ENCODE measurements at places on chromosomes 16 and 17. TPM values are rescaled to one million over a fixed set of nuclear protein-coding genes. Genes with fewer than 3 reads are reported as not detected.
A peak's percentile ranks its signal among the peaks of the same experiment; 100 is the strongest.

MYH8 gene
- not detected for total RNA-seq

RNF112 gene
- total RNA-seq, result 2.1 TPM

TMEM100 gene
- 164 TPM for total RNA-seq

WNT9B gene
- 1.2 TPM for total RNA-seq

NSRP1 gene
- total RNA-seq, result 17.7 TPM

DNA sequence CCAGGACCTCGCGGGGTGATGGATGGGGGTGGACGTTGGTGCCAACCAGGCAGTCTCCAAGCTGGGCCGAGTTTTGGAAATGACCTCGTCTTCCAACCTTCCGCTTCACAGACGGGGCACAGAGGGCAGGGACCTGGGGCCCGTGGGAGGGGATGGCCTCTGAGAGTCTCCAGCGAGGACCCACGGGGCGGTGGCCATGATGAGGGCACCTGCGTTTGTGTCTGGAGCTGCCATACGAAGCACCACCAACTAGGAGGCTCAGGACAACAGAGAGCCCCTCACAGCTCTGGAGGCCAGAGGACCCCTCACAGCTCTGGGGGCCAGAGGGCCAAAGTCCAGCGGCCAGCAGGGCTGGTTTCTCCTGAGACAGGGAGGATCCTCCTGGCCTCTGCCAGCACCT lies 26.5 kb downstream of the SOX8 start:
- H3K27me3 ChIP-seq, result peaks cover 84% of the 10 kb centered on the region
- H3K27ac ChIP-seq, result no peak overlapping the region

DNA sequence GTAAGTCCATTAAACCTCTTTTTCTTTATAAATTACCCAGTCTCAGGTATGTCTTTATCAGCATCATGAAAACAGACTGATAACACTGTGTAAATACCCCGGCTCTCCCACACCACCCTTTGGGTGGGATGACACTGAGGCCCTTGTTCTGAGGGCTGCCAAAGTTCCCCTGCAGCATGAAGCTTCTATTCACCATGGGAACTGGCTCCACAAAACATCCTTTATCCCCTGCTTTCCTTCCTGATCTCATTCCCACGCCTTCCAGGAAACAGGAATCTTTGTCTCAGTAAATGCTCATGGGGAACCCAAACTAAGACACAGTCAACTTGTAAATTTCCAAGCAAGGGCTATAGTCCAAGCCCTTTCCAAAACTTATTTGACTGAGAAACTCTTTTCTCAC lies 88.4 kb downstream of the ABCC12 start:
- no peak overlapping the region for H3K27ac ChIP-seq
- H3K36me3 ChIP-seq, result no peaks in the 10 kb centered on the region
- DNase-seq, result no peak
- H3K4me3 ChIP-seq, result no peak overlapping the region

DNA sequence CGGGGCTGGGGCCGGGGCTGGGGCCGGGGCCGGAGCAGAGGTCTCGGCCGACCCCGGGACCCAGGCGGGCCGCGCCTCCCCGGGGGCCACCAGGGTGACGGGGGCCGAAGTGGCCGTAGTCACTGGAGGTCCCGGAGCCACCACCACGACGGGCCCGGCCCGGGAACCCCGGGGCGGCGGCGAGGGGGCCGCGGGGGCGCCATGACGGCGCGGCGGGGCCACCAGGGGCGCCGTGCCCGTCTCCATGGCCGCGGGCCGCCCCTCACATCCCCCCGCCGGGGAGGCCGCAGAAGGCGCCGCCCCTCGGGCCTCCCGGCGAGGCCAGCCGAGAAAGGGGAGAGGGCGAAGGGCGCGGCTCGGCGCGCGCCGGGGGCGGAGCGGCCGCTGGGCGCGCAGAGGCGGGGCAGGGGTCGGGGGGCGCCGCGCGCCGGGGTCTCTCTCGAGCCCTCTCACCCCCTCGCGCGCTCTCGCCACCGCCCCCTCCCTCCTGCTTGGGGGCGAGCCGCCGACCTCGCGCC lies 297 bp downstream of the TBC1D10B start:
- peak overlapping the region; percentile 62 for H3K27ac ChIP-seq
- peak overlapping the region; percentile 76 for H3K4me3 ChIP-seq
- no peaks in the 10 kb centered on the region for H3K36me3 ChIP-seq

GRCh38 chr17:68973098-68973846 lies 18.1 kb upstream of the ABCA8 start:
- no peaks in the 10 kb centered on the region for H3K27me3 ChIP-seq
- H3K27ac ChIP-seq, result no peak overlapping the region
- no peak for DNase-seq
- H3K36me3 ChIP-seq, result no peaks in the 10 kb centered on the region

DNA sequence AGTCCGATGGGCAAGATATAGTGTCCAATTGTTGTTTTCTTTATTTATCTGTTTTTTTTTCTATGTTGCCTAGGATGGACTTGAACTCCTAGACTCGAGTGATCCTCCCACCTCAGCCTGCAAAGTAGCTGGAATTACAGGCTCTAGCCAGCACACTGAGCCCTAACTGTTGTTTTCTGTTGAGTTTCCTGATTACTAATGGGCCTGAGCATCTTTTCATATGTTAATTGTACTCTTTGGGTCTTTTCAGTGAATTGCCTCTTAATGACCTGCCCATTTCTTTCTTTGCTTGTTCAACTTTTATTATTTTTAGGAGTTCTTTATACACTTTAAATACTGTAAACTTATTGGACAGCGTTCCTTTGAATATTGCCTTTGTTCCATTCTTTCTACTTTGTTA lies 213.0 kb downstream of the HS3ST3B1 start:
- H3K4me3 ChIP-seq, result no peak overlapping the region
- H3K4me1 ChIP-seq, result no peaks in the 10 kb centered on the region
- no peak for DNase-seq

- H3K27ac ChIP-seq, result no peak overlapping the region
- no peak overlapping the region for H3K4me3 ChIP-seq
- peaks cover 20% of the 10 kb centered on the region for H3K4me1 ChIP-seq
- H3K27me3 ChIP-seq, result no peaks in the 10 kb centered on the region
- no peak for DNase-seq
- peaks cover 2% of the 10 kb centered on the region for H3K36me3 ChIP-seq
Measured at GRCh38 chr16:66754211-66754610, 2.8 kb upstream of the DYNC1LI2 start.

GRCh38 chr16:15613676-15614075 lies 29.3 kb downstream of the MARF1 start:
- no peaks in the 10 kb centered on the region for H3K36me3 ChIP-seq
- no peaks in the 10 kb centered on the region for H3K4me1 ChIP-seq
- H3K4me3 ChIP-seq, result no peak overlapping the region
- no peak for DNase-seq

GRCh38 chr17:70205401-70205800 lies 36.1 kb downstream of the KCNJ2 start:
- no peaks in the 10 kb centered on the region for H3K4me1 ChIP-seq
- no peaks in the 10 kb centered on the region for H3K36me3 ChIP-seq
- peak overlapping the region; percentile 2 for H3K4me3 ChIP-seq

DNA sequence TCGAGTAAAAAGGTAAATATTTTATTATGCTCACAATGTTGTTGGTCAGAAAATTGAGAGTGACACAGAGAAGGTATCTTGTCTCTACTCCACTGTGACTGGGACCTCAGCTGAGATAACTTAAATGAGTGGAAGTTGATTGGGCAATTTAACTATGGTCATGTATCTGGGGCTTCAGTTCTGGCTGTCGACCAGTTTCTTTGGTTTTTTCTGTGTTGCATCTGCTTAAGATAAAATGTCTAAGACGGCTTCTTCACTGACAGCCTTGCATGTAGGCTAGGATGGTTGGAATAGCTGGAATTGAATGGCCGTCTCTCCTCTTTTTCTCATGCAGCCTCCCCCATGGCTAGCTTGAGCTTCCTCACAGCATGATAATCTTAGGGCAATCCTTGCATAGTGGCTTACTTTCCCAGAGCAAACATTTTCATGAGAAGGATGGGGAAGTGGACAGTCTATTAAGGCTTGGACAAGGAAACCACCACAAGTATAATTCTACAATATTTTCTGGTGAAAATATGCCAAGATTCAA lies 433.7 kb downstream of the KIF2B start:
- no peaks in the 10 kb centered on the region for H3K36me3 ChIP-seq
- no peak for DNase-seq
- no peaks in the 10 kb centered on the region for H3K4me1 ChIP-seq

DNA sequence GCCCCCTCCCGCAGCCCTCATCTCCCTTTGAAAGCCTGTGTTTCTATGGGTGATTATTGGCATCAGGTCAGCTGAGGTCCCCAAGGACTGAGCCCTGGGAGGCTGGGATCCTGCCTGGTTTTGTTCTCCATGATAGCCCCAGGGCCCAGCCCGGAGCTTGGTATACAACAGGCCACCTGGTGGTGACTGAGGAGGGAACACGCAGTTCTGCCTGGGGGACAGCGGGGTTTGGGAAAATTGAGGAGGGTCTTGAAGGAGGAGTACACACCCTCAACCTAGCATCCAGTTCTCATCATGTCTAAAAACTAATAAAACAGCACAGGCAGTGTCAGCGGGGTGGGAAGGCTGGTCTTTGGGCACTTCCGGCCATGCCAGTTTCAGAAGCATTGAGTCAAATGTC lies 335.1 kb downstream of the CPPED1 start:
- no peak overlapping the region for H3K27ac ChIP-seq
- H3K4me1 ChIP-seq, result no peaks in the 10 kb centered on the region
- no peak overlapping the region for H3K4me3 ChIP-seq
- H3K36me3 ChIP-seq, result no peaks in the 10 kb centered on the region
- H3K27me3 ChIP-seq, result no peaks in the 10 kb centered on the region
- DNase-seq, result no peak

DNA sequence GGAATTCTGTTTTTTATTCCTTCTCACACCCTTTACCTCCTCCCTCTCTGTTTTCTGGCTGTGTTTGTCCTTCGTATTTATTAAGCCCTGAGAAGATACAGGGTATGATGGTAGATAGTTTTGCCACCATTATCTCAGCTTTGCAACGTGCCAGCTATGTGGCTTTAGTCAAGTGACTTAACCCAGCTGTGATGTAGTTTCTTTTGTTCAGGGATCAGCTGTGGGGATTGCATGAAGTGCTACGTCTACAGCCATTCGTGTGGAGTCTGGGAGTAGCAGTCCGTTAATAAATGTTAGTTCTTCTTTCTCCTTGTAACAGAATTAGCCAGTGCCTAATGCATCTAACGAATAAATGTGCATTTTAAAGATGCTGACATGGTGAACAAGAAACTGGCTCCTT lies 128.4 kb downstream of the HAPSTR1 start:
- no peaks in the 10 kb centered on the region for H3K36me3 ChIP-seq
- H3K27me3 ChIP-seq, result no peaks in the 10 kb centered on the region
- no peak overlapping the region for H3K27ac ChIP-seq
- no peaks in the 10 kb centered on the region for H3K4me1 ChIP-seq

DNA sequence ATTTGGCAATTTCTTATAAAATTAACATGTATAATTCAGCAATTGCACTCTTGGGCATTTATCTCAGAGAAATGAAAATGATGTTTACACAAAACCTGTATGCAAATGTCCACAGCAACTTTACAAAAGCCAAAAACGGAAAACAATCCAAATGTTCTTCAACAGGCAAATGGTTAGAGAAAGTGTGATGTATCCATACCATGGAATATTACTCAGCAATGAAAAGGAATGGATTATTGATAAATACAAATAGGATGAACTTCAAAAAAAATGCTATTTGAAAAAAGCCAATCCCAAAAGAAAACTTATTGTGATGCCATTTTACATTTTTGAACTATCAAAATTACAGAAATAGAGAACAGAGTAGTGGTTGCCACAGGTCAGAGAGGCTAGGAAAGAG lies 37.2 kb upstream of the ABCA10 start:
- H3K36me3 ChIP-seq, result no peaks in the 10 kb centered on the region
- no peak overlapping the region for H3K27ac ChIP-seq
- no peak for DNase-seq

DNA sequence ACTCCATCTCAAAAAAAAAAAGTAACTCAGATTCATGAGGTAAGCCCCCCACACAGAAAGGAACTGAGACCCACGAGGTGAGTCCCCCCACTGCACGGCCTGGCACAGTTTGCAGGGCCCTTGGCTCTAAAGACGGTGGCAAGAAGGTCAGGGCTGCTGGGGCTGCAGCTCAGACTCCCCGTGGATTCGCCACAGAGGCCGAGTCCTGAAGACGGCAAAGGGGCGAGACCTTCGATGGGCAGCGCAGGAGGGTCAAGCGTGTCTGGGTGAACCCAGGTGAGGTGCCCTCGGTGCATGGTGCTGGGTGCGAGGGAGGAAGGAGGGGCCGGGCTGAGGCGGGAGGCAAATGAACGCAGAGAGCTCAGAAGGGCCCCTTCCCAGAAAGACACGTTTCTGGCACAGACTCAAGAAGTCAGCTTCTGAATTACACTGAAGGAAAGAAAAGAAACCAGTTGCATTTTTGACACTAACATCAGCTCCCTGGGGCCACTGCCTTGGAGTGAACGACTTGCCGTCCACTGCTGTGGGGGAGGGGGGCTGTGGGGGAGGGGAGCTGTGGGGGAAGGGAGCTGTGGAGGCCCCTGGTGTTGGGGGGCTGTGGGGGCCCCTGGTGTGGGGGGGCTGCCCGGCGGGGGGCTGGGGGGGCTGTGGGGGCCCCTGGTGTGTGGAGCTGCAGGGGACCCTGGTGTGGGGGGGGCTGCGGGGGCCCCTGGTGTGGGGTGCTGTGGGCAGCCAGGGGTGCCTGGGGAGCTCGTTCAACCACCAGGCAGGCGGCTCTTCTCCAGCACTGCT lies 69.8 kb upstream of the METRNL start:
- H3K4me1 ChIP-seq, result peaks cover 10% of the 10 kb centered on the region
- no peak overlapping the region for H3K27ac ChIP-seq
- peak; percentile 49 for DNase-seq
- H3K27me3 ChIP-seq, result no peaks in the 10 kb centered on the region
- no peak overlapping the region for H3K4me3 ChIP-seq
- H3K36me3 ChIP-seq, result no peaks in the 10 kb centered on the region
